GM23338 (cell line): ENCODE measurements at places on chromosomes 13 and 19.

GRCh38 chr13:27981006-27981708, 7.3 kb downstream of the URAD start:
- DNase-seq = no peak

GRCh38 chr13:28251466-28251865, 113.1 kb downstream of the PAN3 start:
- no peak for DNase-seq

- peak; percentile 41 for DNase-seq
Measured at GRCh38 chr19:49939721-49940481, 10.6 kb upstream of the NUP62 start.

DNA sequence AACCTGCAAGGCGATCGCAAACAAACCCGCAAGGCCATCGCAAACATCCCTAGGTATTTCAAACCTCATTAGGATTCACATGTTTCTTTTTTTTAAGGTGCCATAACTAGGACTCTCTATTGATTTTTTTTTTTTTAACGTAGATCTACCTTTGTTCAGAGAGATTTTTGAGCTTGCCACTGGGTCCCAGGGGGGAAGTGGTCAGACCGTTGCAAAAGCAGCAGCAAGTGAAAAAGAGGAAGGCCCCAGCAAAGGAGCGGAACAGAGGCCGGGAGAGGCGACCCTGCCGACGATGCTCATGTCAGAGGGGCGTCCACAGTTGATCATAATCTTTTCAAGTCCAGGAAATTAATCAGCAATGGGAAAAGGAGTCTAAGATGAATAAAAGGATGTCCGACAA, 32.7 kb upstream of the FLT1 start:
- DNase-seq = no peak

GRCh38 chr13:80239571-80240255, 101.2 kb downstream of the SPRY2 start:
- no peak for DNase-seq

- peak; percentile 89 for DNase-seq
Measured at GRCh38 chr19:2337329-2337707, 8.8 kb downstream of the SPPL2B start.

- DNase-seq = no peak
Measured at GRCh38 chr13:66138172-66138811, 1091.8 kb downstream of the PCDH9 start.

GRCh38 chr19:39740395-39740794, 2.6 kb upstream of the CLC start:
- no peak for DNase-seq

GRCh38 chr13:95146486-95146885, 154.8 kb downstream of the ABCC4 start:
- no peak for DNase-seq

- no peak for DNase-seq
Measured at GRCh38 chr19:47518139-47518538, 3.3 kb upstream of the NAPA start.

- no peak for DNase-seq
Measured at GRCh38 chr13:67083519-67083918, 146.6 kb downstream of the PCDH9 start.

- no peak for DNase-seq
Measured at GRCh38 chr13:19289180-19289579, 107.6 kb upstream of the TUBA3C start.

- peak; percentile 25 for DNase-seq
Measured at GRCh38 chr13:65971541-65971940, 1258.6 kb downstream of the PCDH9 start.

GRCh38 chr19:56071151-56071550, 49.9 kb downstream of the ZNF787 start:
- peak; percentile 63 for DNase-seq

- DNase-seq = no peak
Measured at GRCh38 chr13:41820581-41821237, 140.2 kb downstream of the VWA8 start.
